Naive B cell (primary cell): ENCODE measurements at places on chromosomes 6 and 20. TPM values are rescaled to one million over a fixed set of nuclear protein-coding genes. Genes with fewer than 3 reads are reported as not detected.

The SLC26A8 gene
- not detected for polyA plus RNA-seq

The BPIFB1 gene
- polyA plus RNA-seq = not detected

The C2 gene
- polyA plus RNA-seq = not detected

DNA sequence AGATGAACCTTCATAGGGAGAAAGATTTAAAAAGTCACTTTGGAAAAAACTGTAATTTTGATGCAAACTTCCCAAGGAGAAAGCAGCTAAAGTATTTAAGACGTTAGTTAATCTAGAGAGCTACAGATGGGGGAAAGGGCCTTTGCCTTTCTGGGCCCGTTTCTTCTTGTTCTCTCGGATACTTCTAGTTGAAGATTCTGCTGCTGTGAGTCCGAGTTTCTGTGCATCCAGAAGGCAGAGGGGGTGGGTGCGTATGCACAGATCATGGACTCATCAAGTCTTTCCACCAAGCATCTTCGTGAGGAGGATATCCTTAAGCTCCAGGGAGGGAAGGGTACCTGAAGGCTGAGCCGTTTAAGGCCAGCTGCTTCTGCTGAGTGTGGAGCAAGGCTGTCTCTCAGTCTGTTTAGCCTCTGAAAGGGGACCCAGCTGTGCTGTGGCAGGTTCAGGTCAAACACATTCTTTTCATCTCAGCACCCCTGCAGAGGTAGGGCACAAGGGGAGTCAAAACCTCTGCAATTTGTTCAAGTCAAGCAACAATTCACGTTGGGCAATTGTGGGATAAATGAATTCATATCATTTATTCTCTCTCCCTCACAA lies 4.3 kb downstream of the LAMP5 start:
- no peak for DNase-seq

The ENPP3 gene
- polyA plus RNA-seq = not detected

The ARMC12 gene
- 0.56 TPM for polyA plus RNA-seq

- no peak for DNase-seq
Observed at GRCh38 chr20:14612391-14612790, 275.0 kb upstream of the FLRT3 start.

DNA sequence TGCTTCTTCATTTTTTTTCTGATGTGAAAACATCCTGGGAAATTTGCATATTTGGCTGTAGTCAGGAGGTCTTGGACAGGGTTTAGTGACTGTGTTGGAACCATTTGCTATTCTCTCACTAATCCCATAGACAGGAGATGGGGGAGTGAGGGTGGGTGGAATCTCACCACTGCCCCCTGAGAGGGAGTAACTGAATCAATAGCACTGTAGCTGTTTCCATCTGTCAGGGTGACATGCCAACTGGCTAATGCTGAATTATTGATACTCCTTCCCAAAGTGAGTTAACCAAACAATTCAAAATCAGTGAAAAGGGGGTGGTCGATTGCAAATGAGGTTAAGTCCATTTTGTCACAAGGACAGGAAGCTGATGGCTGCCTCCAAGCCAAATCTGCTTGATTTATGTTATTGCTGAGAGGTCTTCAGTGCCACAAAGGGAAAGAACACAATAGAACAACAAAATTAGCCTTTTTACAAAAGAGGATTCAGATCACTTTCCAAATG lies 55.1 kb upstream of the B3GAT2 start:
- no peak for DNase-seq

- no peak for DNase-seq
Observed at GRCh38 chr6:119296036-119297035, 53.2 kb downstream of the MAN1A1 start.

GRCh38 chr6:7730001-7730783 lies 4.3 kb downstream of the BMP6 start:
- no peak for DNase-seq

- no peak for DNase-seq
Observed at GRCh38 chr6:149935668-149936067, 6.1 kb upstream of the ULBP2 start.

- DNase-seq = no peak
Observed at GRCh38 chr20:46025376-46025783, 3.6 kb upstream of the SLC12A5 start.

GRCh38 chr20:32304131-32304746 lies 26.8 kb downstream of the KIF3B start:
- DNase-seq = no peak

DNA sequence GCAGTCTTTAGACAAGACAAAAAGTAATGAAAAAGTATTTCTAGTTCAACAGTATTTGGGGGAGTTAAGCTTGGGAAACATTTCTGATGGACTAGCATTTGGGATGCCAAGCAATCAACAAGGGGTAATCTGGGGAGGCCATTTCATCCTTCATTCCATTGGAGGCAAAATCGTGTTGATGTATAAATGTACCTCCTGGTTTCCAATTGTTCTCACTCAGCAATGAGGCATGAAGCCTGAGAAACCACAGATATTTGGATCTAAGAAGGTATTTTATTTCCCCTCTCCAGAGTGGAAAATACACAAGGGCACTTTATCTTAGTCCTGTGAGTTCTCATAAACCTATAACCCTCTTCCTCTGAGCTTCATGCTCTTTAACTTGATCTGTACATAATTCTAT lies 68.2 kb downstream of the TBX18 start:
- DNase-seq = no peak

GRCh38 chr20:41306061-41306727 lies 11.3 kb downstream of the ZHX3 start:
- DNase-seq = peak; percentile 27

DNA sequence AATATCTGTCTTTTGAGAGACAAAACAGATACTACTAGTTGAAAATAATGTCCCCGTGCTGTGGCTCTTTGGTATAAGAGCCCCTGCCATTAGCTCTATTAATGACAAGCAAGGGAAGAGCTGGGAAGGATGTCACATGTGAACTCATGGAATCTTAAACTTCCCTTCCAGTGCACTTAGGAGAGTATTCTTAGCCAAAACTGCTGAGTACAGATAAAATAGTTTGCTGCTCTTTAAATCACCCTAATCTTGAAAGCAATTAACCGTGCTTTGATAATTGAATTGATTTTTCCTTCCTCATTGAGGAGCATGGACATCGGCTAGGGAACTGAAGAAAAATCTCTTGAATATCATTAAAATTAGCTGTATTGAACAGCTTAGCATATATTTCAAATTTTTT lies 91.7 kb downstream of the SLC35B3 start:
- no peak for DNase-seq

- peak; percentile 23 for DNase-seq
Observed at GRCh38 chr6:71190809-71191208, 97.8 kb upstream of the OGFRL1 start.

GRCh38 chr6:163585932-163586437 lies 171.5 kb downstream of the QKI start:
- no peak for DNase-seq

The CAGE1 gene
- 0.19 TPM for polyA plus RNA-seq

The CDC40 gene
- polyA plus RNA-seq = 51.0 TPM

- DNase-seq = no peak
Observed at GRCh38 chr20:57505979-57506378, 19.0 kb downstream of the CTCFL start.

DNA sequence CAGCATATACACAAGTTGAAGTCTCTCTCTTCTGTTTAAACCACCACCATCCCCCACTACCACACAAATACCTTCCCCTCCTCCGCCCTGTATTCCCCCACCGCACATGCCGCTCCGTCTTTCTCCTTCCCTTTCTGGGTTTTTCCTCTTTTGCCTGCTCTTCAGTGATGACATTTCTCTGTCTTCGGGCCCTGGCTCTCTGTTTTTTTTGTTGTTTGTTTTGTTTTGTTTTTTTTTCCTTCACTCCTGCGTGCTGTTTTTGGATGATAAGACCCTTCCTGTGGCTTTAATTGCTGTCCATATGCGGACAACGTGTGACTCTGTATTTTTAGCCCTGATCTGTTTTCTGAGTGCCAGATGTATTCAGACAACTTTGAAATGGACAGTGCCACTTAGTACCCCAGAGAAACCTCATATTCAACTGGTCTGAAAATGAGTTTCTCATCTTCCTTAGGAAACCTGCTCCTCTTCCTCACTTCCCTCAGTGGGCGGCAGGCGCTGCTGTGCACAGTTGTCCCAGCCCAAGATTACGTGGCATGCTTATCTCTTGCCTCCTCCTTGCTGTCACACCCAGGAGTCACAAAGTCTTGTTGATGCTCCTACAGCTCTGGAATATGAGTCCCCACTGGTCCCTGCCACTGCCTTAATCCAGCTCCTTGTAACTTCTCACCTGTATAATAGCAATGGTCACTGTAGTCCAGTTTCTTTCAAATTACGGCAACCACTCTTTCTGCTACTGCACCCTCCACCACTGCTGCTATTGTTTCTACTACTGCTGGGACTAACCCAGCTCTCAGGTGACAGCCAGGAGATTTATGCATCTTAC lies 8.2 kb downstream of the PPP1R14C start:
- DNase-seq = no peak

GRCh38 chr6:135479601-135480000 lies 17.9 kb downstream of the AHI1 start:
- no peak for DNase-seq

- no peak for DNase-seq
Observed at GRCh38 chr6:156376091-156376490, 401.1 kb upstream of the ARID1B start.

DNA sequence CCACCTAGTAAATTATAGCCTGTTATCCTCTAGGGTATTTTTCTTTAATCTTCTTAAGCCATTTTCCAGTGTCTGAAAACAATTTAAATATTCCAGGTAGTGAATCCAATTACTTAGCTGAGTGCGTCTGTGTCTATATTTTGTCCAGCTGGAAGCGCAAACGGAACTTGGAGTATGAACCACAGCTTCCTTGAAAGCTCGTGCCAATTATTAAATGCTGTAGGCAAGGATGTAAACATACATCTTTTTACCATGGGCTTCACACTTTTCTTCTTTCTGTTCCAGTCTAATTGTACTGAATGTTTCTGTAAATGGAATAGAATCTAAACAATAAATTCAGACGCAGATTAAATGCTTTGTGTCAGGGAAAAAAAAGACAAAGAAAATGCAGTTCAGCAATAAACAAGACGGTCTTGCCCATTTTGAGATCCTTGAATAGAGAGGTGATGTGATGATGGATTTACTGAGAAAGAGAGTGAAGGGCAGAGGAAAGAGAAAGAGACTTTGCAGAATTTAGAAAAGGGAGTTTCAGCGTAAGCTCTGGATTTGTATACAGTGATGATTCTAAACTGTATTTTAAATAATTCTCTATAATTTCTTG lies 1.9 kb downstream of the PLCB1 start:
- DNase-seq = no peak

The HLA-DQB2 gene
- polyA plus RNA-seq = not detected

The IMPG1 gene
- polyA plus RNA-seq = not detected

DNA sequence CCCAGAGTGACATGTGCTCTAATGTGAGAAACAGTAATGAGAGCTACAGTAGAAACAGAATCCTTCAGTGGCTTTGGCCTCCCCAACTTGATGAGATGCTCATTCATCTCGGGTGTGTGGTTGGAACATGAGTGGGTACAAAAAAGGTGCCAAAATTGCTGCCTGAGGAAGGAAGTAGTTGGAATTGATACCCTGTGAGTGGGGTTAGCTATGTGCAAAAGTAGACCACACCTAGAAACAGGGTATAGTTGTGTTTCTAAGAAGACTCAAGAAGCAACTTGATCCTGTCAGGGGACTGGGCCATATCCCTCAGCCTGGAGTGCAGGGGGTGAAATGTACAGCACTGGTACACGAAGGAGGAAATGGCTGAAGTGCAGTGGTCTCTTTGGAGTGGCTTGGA lies 206.4 kb upstream of the SUPT3H start:
- no peak for DNase-seq
